ENCODE measurements at places on chromosomes 4 and X.

- no peak for DNase-seq
Observed at GRCh38 chrX:65516756-65517155, 17.8 kb downstream of the LAS1L start.

- peak; percentile 89 for DNase-seq
Observed at GRCh38 chr4:185587427-185588161, 52.3 kb upstream of the PDLIM3 start.

GRCh38 chrX:30831082-30831481 lies 58.0 kb downstream of the TAB3 start:
- DNase-seq = no peak

DNA sequence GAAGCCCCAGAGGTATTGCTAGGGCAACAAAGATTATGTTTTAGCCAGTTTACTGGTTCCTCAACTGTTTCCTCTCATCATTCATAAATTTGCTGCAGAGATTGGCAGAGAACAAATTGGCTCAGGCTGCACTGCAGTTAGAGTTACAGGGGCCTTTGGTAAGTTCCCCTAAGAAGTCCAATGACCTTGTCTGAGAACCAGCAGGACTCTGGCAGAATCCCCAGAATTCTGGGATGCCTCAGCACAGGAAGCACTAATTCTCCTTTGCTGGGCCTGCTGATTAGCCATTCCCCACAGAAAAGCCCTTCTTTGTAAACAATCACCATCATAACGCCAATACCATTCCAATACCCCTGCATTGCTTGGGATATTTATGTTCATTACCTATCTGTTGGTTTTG lies 151.3 kb downstream of the USP46 start:
- no peak for DNase-seq

DNA sequence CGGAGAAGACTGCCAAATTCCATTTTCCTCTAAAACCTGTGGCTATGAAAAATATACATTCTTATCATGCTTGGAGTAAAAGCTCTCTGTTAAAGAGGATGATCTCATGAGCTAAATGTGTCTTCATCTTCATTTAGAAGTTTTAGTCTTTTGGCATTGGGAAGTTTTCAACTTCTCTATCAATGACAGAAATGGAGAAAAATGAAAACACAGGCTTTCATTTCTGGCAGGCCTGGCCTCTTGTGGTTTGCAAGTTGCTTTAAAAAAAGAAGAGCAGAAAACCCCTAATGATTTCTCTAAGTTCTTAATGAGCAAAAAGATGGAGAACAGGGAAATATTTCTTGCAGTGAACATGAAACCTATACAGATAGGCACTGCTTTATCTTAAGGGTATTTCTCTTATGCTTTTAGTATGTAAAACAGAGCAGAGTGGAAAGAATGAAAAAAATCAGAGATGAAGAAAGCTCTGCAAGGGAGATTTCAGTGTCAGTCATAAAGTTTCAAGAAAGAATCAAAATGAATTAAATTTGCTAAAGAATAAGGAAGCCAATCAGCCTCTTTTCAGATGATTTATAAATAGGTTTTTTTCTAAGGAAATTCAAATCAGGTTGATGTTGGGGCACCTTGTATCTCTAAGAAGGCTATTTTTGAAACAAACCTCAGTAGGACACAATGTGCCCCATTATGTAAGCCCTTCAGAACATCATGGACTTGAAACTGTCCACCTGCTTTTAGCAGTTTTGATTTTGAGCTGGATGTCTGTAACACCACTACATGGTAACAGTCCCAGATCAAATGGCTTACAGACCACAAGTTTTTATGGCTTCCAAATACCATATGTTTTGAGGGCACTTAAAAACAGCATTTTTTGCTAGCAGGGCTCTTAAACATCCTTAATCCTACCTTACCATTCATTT lies 225.0 kb downstream of the GRIA3 start:
- DNase-seq = peak; percentile 64

Data from GM06990 (cell line).